ENCODE measurements at places on chromosomes 1 and 21.

DNA sequence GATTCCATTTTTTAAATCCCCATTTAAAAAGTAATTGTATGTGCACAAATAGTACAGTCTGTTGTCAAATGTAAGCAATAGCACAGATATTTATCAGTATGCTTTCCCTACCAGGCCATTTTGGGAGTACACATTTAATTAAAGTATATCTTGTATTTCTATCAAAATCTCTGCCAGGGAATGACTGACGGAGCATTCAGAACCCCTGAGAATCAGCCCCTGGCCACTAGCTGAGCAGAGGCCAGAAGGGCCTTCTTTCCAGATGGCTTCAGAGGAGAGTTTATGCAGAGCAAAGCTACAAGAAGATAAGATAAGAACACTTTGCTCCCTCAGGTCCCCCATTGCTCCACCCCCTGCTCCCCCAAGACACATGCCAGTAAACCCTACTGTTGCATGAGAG is 99.9 kb upstream of the PROX1 start:
- DNase-seq = no peak

DNA sequence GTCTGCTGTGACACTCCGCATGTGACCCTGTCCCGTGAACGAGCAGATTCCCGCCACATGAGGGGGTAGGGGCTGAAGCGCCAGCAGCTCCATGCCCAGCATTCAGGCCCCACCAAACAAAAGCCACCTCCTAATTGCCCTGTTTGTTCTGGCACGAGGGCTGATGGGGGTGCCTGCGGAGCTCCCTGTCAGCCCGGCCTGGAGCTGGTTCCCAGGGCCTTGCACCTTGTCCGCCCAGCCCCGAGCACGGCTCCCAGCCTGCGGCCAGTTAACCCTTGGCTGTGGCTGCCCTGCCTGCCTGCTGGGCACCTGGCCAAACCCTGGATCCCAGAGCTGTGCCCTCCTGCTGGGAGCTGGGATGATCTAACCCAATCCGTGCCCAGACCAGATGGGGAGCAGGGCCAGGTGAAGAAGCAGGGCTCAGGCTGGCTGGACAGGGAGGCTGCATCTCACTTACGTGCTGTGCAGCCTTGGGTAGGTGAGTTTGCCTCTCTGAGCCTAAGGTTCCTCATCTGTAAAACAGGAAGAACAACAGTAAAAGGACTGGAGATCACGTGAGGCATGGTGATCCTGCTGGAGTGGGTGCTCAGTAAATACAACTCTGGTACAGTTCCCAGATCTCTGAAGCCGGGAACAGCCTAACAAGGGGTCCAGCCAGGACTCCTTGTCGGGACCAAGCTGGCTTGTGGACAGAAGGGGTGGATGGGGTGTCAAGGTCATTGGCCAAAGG is 110.9 kb upstream of the IFFO2 start:
- no peak for DNase-seq

GRCh38 chr1:68633141-68633919 is 136.4 kb upstream of the DEPDC1 start:
- no peak for DNase-seq

DNA sequence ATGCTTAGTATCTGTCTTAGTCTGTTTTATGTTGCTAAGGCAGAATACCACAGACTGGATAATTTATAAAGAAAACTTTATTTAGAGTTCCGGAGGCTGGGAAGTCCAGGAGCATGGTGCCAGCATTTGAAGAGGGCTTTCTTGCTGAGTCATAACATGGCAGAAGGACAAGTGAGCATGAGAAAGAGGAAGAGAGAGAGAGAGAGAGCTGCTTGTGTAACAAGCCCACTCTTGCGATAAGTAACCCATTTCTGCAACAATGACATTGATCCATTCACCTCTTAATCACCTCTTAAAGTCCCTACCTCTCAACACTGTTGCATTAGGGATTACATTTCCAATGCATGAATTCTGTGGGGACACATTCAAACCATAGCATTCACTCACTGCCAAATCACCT is 11.7 kb upstream of the MYOCOS start:
- no peak for DNase-seq

DNA sequence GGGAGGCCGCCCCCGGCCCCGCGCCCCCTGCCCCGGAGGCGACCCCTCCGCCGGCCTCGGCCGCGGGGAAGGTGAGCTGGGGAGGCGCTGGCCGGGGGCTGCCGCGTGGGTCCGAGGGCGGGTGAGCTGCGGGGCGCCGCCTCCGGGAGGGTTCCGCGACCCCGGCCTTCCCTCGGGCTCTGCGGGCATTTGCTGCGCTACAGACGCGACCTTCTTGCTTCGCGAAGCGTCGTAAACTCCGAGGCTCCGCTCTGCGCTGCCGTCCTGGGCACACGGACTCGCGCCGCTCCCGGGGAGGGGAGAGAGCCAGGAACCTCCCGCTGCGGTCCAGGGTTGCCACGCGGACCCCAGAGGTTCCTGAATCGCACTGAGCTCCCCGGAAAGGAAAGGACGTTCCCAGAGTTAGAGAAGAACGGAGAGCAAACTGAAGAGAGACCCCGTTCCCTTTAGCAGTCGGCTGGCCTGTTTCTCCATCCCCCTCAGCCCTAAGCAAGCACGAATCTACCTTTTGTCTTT is 345 bp downstream of the SLX9 start:
- no peak for DNase-seq

GRCh38 chr21:16004086-16004485 is 274.3 kb downstream of the USP25 start:
- DNase-seq = no peak

- DNase-seq = no peak
Observed at GRCh38 chr1:184218458-184219075, 167.0 kb downstream of the TSEN15 start.

- DNase-seq = no peak
Observed at GRCh38 chr21:45449658-45450422, 44.9 kb downstream of the COL18A1 start.

GRCh38 chr1:84946631-84947030 is 50.3 kb downstream of the MCOLN2 start:
- no peak for DNase-seq

GRCh38 chr1:63874278-63874880 is 100.6 kb downstream of the ROR1 start:
- DNase-seq = no peak

GRCh38 chr1:236673289-236673919 is 12.9 kb upstream of the ACTN2 start:
- DNase-seq = no peak
